Endodermal cell (in vitro differentiated cells): ENCODE measurements at places on chromosomes 4 and X.

GRCh38 chr4:173371292-173372192 lies 788 bp downstream of the SAP30 start:
- peak; percentile 85 for DNase-seq

DNA sequence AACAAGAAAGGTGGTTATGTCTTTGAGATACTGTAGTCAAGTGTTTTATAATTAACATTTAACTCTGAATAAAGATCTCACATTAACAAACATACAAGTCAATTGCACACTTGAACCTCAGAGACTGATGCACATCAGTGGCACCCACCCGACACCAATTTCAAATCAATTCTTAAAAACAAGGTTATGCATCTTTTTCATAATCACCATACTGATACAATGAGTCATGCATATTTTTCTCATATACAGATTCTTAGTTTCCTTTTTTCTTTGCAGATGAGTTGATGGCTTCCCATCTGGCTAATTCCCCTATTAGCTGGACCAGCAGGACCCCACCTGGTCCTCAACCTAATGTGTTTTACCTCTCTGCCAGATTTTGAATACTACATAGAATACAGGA lies 136.2 kb upstream of the RPL34 start:
- no peak for DNase-seq

DNA sequence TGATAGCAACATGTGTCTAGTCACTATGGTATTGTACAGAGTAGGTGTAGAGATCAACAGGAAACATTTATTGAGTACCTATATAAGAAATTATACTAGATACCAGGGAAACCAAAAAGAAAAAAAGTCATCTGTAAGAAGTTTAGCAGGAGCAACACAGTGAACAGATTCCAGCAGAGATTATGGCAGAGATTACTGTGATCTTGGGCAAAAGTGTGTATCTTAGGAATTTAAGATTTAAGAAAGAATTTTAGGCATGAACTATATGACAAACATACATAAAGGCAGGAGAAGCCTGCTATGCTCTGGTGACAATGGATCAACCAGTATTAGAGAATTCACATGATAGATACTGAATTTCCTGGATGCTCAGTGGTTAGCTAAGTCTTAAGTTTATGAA lies 37.9 kb downstream of the SNCA start:
- DNase-seq: no peak

- DNase-seq: no peak
Measured at GRCh38 chr4:23163647-23164436, 471.1 kb downstream of the GBA3 start.

DNA sequence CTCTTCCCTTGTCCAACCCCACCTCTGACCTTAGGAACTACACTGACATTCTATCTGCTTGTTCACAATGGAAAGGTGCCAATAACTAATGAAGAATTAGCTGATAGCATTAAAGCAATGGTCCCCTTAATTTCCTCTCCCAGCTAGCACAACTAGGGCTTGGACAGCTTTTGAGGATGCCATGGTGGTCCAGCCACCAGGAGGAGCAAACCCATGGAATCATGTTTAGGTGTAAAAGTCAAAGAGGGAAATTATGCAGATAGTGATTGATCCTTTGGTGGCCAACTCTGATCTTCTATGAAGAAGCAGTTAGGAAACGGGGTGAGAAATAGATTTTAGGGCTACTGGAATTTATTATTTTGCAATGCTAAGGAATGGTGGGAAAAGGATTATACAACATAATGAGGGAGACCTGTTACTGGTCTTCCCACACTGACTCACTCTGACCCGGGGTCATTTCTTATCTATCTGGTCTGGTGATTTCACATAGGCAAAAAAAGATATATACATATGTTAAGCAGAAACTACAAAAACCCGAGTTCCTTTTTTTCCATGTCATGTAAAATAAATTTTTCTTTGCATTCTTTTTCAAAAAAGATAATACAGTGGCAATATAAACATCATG lies 45.8 kb upstream of the FBXW7 start:
- peak; percentile 64 for DNase-seq

DNA sequence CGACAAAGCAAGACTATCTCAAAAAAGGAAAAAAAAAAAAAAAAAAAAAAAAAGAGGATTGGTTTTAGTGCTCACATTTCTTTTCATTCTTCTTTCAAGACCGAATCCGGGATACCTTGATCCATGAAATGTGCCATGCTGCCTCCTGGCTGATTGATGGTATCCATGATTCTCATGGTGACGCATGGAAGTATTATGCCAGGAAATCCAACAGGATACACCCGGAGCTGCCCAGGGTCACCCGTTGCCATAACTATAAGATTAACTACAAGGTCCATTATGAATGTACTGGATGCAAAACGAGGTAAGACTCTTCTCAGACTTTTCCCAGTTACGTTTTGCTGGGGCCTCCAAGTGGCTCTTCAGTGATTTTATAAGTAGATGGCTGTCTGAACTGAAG lies 6.1 kb downstream of the CXCR3 start:
- no peak for DNase-seq

- peak; percentile 68 for DNase-seq
Measured at GRCh38 chr4:107519053-107519452, 201.0 kb downstream of the PAPSS1 start.

DNA sequence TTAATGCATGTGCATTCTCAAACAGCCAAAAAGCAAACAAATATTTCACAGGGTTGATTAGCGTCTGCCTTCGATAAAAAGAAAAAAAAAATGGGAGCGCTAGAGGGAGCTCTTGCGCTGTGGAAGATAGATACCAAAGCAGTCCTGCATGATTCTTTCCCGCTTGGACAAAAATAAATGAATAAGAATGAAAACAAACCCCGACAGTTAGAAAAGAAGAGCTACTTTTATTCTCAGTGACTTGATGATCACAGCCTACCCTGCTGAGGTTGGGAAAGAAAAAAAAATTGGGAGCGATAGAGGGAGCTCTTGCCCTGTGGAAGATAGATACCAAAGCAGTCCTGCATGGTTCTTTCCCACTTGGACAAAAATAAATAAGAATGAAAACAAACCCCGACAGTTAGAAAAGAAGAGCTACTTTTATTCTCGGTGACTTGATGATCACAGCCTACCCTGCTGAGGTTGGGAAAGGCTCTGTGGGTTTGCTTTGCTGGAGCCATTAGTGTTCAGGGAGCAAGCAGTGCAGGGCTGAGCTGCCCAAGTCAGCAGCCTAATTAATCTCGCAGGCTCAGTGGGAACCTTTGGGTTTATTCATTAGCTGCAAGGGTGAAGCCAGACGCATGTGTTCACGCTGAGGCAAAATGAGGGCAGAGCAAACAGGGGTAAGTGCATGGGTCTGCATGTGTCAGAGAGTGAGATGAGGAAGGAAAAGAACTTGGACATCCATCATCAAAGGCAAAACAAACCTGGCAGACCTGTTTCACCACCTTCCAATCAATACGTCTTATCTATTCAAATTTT lies 249.3 kb upstream of the PRKX start:
- DNase-seq: peak; percentile 68

DNA sequence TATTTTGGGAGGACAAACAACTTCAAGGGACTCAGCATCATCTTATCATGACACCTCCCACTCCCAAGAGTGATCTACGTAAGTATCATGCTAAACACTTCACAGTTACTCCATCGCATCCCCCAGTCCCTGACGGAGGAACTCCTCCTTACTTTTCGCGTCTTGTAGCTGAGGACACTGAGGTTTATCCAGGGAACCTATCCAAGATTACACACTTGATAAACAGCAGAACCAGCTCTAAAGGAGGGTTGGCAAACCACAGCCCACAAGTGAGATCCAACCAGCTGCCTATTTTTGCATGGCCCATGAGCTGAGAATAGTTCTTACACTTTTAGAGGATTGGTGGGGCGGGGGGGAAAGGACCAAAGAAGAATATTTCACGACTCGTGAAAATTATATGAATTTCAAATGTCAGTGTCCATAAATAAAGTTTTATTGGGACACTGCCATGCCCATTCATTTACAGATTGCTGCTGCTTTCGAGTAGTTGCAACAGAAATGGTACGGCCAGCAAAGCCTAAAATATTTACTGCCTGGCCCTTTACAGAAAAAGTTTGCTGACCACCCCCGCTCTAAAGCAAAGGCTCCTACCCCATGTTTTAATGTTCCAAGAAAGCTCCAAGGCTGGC lies 47.8 kb downstream of the SEPSECS start:
- no peak for DNase-seq

DNA sequence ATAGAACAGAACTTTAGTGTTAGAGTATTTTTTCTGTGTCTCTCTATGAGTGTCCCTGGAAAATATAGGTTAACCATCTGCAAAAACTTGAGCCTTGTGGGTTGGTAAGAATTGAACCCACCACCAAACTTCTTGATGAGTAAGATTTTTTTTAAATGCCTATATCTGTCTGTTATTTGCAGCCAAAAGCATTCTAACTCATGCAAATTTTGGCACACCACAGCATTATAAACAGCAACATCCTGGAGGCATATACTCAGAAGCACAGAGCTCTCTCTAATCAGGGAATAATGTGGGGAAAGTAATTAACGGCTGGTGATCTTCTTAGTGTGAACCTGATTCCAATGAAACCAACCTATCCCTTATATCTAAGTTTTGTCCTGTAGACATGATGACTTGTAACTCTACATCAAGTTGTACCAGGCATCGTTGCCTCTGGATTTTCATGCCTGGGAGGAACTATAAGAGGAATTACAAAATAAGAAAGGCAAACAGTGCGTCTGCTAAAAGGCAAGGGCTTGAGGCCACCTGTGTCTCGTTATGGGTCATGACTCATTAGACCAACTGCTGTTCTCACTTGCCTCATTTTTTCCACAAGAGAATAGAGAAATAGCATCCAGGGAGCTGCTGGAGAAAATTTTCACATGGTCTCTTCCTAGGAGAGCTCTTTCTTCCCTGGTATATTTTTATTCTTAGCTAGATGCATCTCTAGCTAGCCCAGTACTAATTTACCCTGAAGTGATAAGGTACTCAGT lies 202.4 kb downstream of the CHIC2 start:
- no peak for DNase-seq

DNA sequence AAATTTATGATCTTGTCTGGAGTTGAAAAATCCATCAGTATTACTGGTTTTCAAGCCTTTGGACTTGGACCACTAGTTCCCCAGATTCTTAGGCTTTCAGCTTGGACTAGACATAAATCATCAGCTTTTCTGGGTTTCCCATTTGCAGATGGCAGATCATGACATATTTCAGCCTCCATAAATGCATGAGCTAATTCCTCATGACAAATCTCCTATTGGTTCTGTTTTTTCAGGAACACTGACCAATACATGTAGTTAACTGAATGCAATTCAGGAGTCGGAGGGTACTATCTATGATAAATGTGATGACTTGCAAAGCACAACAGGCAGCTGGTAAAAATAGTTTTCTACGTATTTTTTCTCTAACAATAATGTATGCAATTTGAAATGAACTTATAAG lies 635.6 kb downstream of the TRAM1L1 start:
- no peak for DNase-seq
